ENCODE measurements at places on chromosomes 5 and 9. TPM values are rescaled to one million over a fixed set of nuclear protein-coding genes. Genes with fewer than 3 reads are reported as not detected.
A peak's percentile ranks its signal among the peaks of the same experiment; 100 is the strongest.

SLC22A4 gene
- total RNA-seq, result 0.13 TPM

GRCh38 chr9:109449036-109449798 is 48.9 kb downstream of the PTPN3 start:
- no peak for DNase-seq
- H3K27me3 ChIP-seq, result peaks cover 5% of the 10 kb centered on the region
- no peaks in the 10 kb centered on the region for H3K36me3 ChIP-seq
- H3K4me1 ChIP-seq, result peaks cover 4% of the 10 kb centered on the region
- H3K4me3 ChIP-seq, result no peak overlapping the region
- no peak overlapping the region for H3K27ac ChIP-seq

DNA sequence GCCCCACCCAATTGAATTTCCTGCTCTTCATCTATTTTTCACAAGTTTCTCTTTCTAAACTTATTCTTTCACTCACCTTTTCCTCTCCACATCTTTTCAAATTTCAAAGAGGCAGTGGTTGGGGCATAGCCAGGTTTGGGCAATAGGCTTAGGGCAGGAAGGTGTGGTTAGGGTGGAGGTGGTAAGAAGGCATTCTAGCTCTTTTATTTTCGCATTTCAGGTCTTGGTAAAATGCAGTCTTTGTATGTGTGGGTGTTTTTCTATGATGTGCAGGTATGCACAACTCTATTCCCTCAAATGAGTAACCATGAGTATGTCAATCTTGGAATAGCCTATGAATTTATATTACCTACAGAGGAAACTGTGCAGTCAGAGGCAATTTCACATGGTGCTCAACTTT is 129.8 kb upstream of the IFNE start:
- no peaks in the 10 kb centered on the region for H3K4me1 ChIP-seq
- no peaks in the 10 kb centered on the region for H3K27me3 ChIP-seq
- no peak overlapping the region for H3K27ac ChIP-seq
- no peak overlapping the region for H3K4me3 ChIP-seq

SPATA31D3 gene
- not detected for total RNA-seq

SPATA31A3 gene
- not detected for total RNA-seq

- peaks cover 32% of the 10 kb centered on the region for H3K4me1 ChIP-seq
- H3K27me3 ChIP-seq, result peaks cover 1% of the 10 kb centered on the region
- DNase-seq, result no peak
- no peak overlapping the region for H3K4me3 ChIP-seq
These were observed 267.8 kb upstream of the CLINT1 start for GRCh38 chr5:158126442-158127405.

GRCh38 chr5:52139888-52140615 is 647.7 kb upstream of the ITGA1 start:
- H3K36me3 ChIP-seq, result no peaks in the 10 kb centered on the region
- no peak for DNase-seq
- no peak overlapping the region for H3K27ac ChIP-seq

- no peak overlapping the region for H3K4me3 ChIP-seq
- no peak for DNase-seq
- H3K4me1 ChIP-seq, result peaks cover 3% of the 10 kb centered on the region
- no peaks in the 10 kb centered on the region for H3K36me3 ChIP-seq
- H3K27me3 ChIP-seq, result peaks cover 2% of the 10 kb centered on the region
These were observed 275.9 kb downstream of the ACTL7B start for GRCh38 chr9:108579757-108580439.

NMRK1 gene
- 58.2 TPM for total RNA-seq

- peak overlapping the region; percentile 92 for H3K27ac ChIP-seq
- DNase-seq, result no peak
- peaks cover 70% of the 10 kb centered on the region for H3K4me1 ChIP-seq
- peak overlapping the region; percentile 34 for H3K4me3 ChIP-seq
These were observed 39.2 kb downstream of the WDR36 start for GRCh38 chr5:111131356-111131755.

N4BP3 gene
- 107 TPM for total RNA-seq

GRCh38 chr5:143781993-143782520 is 29.9 kb upstream of the HMHB1 start:
- no peaks in the 10 kb centered on the region for H3K27me3 ChIP-seq
- H3K4me1 ChIP-seq, result peaks cover 11% of the 10 kb centered on the region
- no peak overlapping the region for H3K27ac ChIP-seq
- no peak overlapping the region for H3K4me3 ChIP-seq
- DNase-seq, result no peak
- H3K36me3 ChIP-seq, result no peaks in the 10 kb centered on the region

- H3K27me3 ChIP-seq, result no peaks in the 10 kb centered on the region
- no peak for DNase-seq
- H3K4me1 ChIP-seq, result peaks cover 4% of the 10 kb centered on the region
These were observed 85.5 kb upstream of the NUDT12 start for GRCh38 chr5:103648086-103648485.

DNA sequence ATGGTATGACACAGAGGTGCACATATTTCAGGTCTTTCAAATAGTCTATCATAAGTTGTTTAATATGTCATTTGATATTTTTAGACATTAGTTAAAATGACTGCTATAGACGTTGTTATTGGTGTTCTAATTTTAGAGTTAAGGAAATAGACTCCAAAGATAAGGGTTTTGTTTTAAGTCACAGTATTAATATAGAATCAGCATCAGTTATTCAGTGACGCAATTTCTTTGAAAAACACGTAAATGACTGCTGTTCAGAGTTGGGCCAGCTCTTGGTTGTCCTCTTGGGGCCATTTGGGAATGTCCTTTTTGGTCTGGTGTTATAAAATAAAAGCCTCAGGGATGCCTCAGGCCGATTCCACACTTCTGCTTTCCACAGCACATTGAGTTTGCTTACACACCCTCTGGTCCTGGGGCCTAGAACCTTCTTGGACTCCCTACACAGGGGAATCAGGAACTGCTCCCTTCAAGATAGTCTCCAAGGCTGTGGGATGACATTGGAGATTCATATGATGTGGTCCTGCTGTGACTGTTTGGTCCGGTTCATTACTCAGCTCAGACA is 14.3 kb downstream of the OTULIN start:
- no peaks in the 10 kb centered on the region for H3K27me3 ChIP-seq
- H3K27ac ChIP-seq, result no peak overlapping the region
- peaks cover 22% of the 10 kb centered on the region for H3K36me3 ChIP-seq
- peaks cover 24% of the 10 kb centered on the region for H3K4me1 ChIP-seq

GRCh38 chr5:107472620-107473064 is 198.1 kb downstream of the EFNA5 start:
- no peak overlapping the region for H3K27ac ChIP-seq
- H3K36me3 ChIP-seq, result no peaks in the 10 kb centered on the region
- H3K4me1 ChIP-seq, result peaks cover 19% of the 10 kb centered on the region
- H3K4me3 ChIP-seq, result no peak overlapping the region
- DNase-seq, result no peak
- H3K27me3 ChIP-seq, result no peaks in the 10 kb centered on the region

PTGS1 gene
- total RNA-seq, result 33.4 TPM

KCNV2 gene
- total RNA-seq, result not detected

KIAA0825 gene
- 2.0 TPM for total RNA-seq

DNA sequence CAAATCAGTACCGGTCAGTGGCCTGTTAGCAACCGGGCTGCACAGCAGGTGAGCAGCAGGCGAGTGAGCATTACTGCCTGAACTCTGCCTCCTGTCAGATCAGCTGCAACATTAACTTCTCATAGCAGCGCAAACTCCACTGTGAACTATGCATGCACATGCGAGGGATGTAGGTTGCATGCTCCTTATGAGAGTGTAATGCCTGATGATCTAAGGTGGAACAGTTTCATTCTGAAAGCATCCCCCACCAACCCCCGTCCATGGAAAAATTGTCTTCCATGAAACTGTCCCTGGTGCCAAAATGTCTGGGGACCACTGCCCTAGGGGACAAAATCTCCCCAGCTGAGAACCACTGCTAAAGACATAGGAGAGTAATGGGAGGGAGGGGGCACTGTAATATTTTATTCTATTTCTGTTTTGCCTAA is 51.1 kb downstream of the P4HA2 start:
- no peaks in the 10 kb centered on the region for H3K36me3 ChIP-seq
- no peaks in the 10 kb centered on the region for H3K27me3 ChIP-seq
- H3K4me3 ChIP-seq, result no peak overlapping the region
- H3K27ac ChIP-seq, result no peak overlapping the region
- peaks cover 27% of the 10 kb centered on the region for H3K4me1 ChIP-seq

ABO gene
- total RNA-seq, result 1.4 TPM

HACD4 gene
- 5.7 TPM for total RNA-seq

GRCh38 chr9:79588488-79589223 is 16.9 kb downstream of the TLE4 start:
- H3K27ac ChIP-seq, result no peak overlapping the region
- peaks cover 24% of the 10 kb centered on the region for H3K4me1 ChIP-seq
- H3K36me3 ChIP-seq, result peaks cover 11% of the 10 kb centered on the region
- no peak for DNase-seq
- H3K4me3 ChIP-seq, result no peak overlapping the region
- peaks cover 1% of the 10 kb centered on the region for H3K27me3 ChIP-seq

DNA sequence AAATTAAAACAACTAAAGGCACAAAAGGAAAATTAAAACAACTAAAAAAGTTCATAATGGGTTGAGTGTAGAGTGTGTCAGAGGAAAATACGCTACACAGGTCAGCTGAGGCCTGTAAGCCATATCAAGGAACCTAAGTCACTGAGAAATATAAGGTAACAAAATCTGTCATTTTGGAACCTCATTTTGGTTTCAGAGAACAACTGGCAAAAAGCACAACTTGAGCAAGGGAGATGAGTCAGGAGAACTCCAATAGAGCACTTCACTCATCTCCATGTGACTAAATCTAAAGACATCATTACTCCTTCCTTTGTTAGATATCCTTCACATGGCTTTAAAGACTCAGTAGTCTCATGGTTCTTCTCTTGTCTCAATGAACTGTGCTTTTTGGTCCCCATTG is 269.4 kb upstream of the POU5F2 start:
- H3K36me3 ChIP-seq, result peaks cover 10% of the 10 kb centered on the region
- no peak overlapping the region for H3K4me3 ChIP-seq
- H3K27me3 ChIP-seq, result no peaks in the 10 kb centered on the region
- no peak overlapping the region for H3K27ac ChIP-seq
- DNase-seq, result no peak

- peaks cover 42% of the 10 kb centered on the region for H3K4me1 ChIP-seq
- H3K36me3 ChIP-seq, result no peaks in the 10 kb centered on the region
- H3K4me3 ChIP-seq, result no peak overlapping the region
These were observed 32.6 kb upstream of the SPTLC1 start for GRCh38 chr9:92147852-92148180.

DNA sequence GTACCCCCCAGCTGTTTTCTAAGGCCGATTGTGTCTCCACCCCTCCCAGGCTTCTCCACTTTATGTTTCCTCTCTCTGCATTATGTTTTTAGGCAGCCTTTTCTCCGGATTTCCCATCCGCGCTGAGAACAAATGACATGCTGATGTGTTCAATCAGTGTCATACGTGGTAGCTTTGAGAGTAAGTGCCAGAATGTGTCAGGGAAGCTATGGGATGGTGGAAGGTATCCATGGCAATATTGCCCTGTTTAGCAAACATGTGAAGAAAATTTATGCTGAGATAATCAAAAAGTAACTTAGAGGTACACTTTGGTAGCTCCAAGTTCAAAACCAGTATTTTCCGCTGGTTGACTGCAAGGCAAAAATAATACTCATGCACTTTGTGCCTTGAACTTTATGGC is 36.6 kb upstream of the LECT2 start:
- H3K27ac ChIP-seq, result no peak overlapping the region
- no peak overlapping the region for H3K4me3 ChIP-seq
- DNase-seq, result no peak
- H3K4me1 ChIP-seq, result peaks cover 36% of the 10 kb centered on the region
- H3K36me3 ChIP-seq, result no peaks in the 10 kb centered on the region

DNA sequence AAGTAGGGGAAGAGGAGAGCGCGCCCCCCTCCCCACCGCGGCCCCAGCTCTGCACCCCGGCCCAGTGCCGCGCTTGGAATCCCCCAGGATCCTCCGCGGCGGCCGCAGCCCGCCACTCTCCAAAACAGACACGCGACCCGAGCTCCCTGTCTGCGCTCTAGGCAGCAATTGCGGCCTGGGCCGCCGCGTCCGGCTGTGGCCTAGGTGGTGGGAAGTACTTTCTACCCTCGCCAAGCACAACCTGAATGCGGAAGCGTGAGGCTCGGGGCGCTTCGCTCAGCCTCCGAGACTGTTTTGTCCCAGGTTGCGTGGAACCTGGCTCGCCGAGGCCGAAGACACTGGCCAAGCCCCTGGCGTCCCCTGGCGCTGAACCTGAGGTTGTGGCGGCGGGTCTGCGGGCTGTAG is 3.3 kb upstream of the FOXB2 start:
- peaks cover 55% of the 10 kb centered on the region for H3K27me3 ChIP-seq
- DNase-seq, result peak; percentile 41
- peaks cover 7% of the 10 kb centered on the region for H3K36me3 ChIP-seq

- DNase-seq, result peak; percentile 59
- H3K4me3 ChIP-seq, result peak within 1 kb of the TSS; percentile 79
- peaks cover 13% of the 10 kb centered on the region for H3K4me1 ChIP-seq
- peak within 1 kb of the TSS; percentile 18 for H3K27ac ChIP-seq
These were observed at the start of gene CKMT2 for GRCh38 chr5:81233080-81233634. TSS of gene CKMT2 (plus strand) at chr5:81233322. CDS start at chr5:81251133, 17,811 bp downstream.

- no peak for DNase-seq
- H3K36me3 ChIP-seq, result no peaks in the 10 kb centered on the region
- peaks cover 4% of the 10 kb centered on the region for H3K27me3 ChIP-seq
- H3K27ac ChIP-seq, result no peak overlapping the region
These were observed 153.1 kb downstream of the HSD17B3 start for GRCh38 chr9:96148634-96149532.

DNA sequence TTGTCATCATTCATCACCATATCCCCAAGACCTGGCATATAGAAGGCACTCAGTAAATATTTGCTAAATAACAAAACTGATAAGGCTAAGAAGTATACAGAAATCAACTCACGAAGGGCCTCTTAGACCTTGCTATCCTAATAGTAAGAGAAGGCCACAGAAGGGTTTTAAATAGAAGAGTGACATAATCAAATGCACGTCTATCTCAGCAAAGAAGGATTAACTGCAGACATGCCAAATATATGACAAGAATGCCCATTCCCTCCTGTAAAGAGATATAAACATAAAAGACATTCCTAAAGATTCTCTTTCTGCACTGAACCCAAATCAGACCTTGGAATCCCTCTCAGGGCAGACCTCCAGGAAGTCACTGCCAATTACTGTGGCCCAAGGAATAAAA is 34.1 kb downstream of the ECPAS start:
- peaks cover 9% of the 10 kb centered on the region for H3K36me3 ChIP-seq
- no peak overlapping the region for H3K27ac ChIP-seq
- H3K27me3 ChIP-seq, result peaks cover 3% of the 10 kb centered on the region
- H3K4me1 ChIP-seq, result peaks cover 4% of the 10 kb centered on the region

TEK gene
- 448 TPM for total RNA-seq

GRCh38 chr5:65102371-65102975 is 333.7 kb downstream of the CWC27 start:
- peak overlapping the region; percentile 85 for H3K4me3 ChIP-seq
- peak overlapping the region; percentile 94 for H3K27ac ChIP-seq
- peaks cover 47% of the 10 kb centered on the region for H3K4me1 ChIP-seq
- DNase-seq, result peak; percentile 14
- H3K27me3 ChIP-seq, result peaks cover 11% of the 10 kb centered on the region

DNA sequence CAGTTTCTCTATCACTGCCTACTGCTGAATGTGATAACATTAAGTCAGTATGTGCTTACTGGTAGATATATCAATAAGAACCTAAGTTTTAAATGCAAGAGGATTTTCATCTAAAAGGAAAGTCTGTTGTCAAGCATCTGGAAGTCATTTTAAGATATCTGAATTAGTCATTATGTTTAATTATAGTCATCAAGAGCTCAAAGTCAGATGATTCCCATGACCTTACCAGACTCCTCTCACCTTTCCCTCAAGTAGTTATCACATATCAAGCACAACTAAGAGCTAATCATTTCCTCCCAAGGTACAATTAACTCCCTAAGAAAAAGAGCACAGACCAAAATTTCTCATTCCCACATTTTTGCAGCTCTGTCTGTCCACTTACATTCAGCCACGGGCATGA is 45.5 kb downstream of the PUM3 start:
- no peak for DNase-seq
- H3K4me3 ChIP-seq, result no peak overlapping the region
- H3K27ac ChIP-seq, result no peak overlapping the region
- H3K27me3 ChIP-seq, result peaks cover 4% of the 10 kb centered on the region

CDKN2B gene
- 1.8 TPM for total RNA-seq

Measured in endothelial cell (in vitro differentiated cells).